Esophagus muscularis mucosa (tissue), 4 donors: ENCODE measurements at places on chromosomes 3 and 15. TPM values are rescaled to one million over a fixed set of nuclear protein-coding genes. Genes with fewer than 3 reads are reported as not detected.

- DNase-seq, result no peak
Observed at GRCh38 chr3:14476583-14477265, 63.4 kb downstream of the GRIP2 start.

GRCh38 chr15:76160426-76161152 lies 100.8 kb downstream of the TMEM266 start:
- DNase-seq, result no peak

DNA sequence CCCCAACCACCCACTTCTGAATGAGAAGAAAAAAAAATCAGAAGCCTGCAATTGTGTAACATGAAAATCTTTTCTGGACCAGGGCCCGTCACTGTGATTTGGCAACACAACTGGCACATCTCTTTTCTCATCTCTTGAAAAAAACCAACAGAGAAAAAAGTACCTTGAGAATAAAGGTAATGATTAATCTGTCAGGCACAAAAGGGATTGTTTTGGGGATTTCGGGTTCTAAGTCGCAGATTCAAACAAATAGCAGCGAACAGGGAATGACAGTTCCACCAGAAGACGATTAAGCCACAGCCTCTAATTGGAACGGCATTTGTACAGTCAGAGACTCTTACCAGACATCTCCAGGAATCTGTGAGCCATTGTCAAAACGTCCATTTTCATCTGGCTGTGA lies at the start of gene AQP9:
TSS of gene AQP9 (plus strand) at position 276 of the 400 bp plus-strand sequence. CDS start 185 bp downstream, outside the sequence.
- DNase-seq, result no peak

DNA sequence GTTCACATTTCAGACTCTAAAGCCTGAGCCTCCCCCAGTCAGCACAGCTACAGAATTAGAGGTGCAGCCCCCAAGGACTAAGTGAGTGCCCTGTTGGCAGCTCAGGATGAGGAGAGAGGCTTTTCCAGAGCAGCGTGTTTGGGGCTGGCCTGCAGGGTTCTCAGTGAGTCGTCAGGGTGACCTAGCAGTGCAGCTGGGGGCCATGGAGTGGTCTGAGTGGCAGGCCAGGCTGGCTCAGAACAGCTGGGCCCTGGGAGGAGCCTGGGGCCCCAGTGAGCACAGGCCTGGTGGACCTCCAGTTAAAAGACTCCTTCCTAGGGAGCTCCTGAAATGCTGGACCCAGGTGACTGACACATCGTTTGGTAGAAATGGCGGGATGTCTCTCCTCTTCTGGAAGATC lies 108.3 kb downstream of the SLC49A4 start:
- no peak for DNase-seq

The SLC27A2 gene
- total RNA-seq, result not detected
